ENCODE measurements at places on chromosomes 11 and 22. TPM values are rescaled to one million over a fixed set of nuclear protein-coding genes. Genes with fewer than 3 reads are reported as not detected.

DNA sequence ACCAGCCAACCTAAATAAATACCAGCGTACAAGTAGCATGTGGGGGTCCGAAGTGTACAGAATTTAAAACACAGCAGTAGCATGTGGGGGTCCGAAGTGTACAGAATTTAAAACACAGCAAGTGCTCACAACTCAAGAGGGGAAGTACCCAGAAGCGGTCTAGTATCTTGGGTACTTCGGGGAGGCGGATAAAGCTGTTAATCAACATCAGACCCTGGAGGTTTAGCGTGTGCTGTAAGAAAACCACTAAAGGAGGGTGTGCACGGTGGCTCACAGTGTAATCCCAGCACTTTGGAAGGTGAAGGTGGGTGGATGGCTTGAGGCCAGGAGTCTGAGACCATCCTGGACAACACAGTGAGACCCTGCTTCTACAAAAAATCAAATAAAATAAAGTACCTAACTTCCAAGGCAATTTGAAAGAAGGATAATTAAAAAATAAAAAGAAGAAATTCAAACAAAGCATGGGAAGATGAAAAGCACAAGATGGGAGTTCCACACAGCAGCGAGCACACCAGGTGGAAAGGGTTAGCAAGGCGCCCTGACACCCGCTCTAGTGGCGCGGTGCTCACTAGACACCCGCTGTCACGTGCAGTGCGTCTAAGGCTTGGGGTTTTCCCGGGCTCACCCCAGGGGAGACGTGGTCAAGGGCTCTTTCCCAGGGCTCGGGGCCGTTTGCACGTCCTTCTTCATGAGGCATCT lies 35.0 kb upstream of the MOB2 start:
- no peak for DNase-seq

DNA sequence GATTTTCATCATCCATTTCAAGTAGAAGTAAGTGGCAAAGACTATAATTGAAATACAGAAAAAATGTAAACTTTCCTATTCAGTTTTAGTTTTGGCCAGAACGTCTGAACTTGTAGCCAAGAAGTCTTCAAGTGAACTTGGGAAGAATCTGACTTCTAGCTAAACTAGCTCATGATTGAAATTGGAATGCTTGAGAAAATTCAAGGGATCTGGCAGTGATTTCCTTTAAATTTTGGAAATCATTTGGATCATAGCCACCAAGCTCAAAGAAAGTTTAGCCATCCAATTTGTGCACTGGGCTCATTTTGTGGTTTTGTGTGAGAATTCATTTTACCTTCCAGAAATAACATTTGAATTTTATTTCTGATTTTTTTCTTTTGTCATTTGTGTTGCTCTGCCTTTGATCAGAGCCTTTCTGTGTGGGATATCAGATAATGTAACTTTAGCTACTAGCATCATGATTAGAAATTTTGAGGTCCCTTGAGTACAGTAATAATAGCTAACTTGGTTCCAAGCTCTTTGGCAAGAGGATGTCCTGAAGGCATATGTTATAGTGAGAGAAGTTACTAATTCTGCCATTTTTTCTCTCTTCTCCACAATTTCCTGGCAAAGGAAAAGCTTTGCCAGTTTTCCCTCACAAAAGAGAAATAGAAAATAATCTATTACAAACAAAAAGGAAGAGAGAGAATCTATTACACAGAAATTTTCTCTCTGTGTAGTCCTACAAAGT lies 2123.7 kb upstream of the RAG2 start:
- no peak for DNase-seq

DNA sequence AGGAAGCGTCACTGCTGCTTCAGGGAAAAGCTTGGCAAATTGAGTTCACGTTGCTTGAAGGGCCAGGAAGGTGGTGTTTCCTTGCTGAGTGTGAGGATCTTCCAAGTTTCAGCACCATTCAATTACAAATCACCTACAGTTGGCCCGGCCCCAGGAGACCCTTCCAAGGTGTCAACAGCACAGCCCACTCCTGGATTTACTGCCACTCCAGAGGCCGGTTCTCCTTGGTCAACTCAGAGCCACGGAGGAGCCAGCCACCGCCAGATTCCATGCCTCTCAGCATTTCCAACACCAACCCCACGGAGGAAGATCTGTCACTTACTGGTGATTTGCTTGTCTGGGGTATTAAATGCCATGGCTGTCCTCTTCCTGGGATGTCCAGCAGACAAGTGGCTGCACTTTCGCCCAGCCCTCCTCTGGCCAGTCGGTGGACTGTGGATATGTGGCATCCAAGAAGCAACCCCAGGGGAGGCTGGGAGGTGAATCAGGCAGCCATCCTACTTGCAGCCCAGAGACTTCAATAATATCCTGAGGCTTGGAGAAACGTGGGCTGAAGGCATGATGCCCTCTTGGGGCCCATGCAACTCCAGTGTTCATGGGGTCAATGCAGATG lies 74.1 kb upstream of the SHANK2 start:
- no peak for DNase-seq

DNA sequence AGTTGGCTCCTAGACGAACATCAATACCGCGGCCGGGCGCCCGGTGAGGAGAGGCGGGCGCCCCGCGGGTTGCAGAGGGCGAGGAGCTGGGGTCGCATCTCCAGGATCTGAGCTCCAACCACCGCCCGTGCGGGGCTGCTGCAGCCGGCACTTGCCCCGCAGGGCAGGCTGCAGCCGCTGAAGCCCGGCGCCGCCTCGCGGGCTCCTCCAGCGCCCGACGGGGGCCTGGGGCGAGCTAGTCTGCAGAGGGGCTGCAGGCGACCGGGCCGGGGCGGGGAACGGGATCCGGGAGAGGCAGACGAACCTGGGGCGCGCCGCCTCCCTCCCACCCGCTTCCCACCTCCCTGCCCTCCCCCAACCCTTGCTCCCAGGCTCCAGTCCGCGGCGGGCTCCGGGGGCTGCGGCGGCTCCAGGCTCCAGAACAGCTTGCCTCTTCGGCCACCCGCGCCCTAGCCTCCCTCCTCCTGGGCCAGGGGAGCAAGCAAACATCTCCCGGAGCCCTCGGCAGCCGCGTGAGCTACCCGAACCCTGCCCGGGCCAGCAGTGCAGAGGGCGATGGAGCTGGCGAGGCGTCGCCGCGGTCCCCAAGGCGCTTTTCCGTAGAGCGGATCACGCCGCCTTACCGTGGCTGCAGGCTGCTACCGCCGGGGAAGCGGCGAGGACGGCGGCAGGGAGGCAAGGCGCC lies 802 bp downstream of the TENM4 start:
- DNase-seq: no peak

Gene RPUSD4
- 39.3 TPM for total RNA-seq

DNA sequence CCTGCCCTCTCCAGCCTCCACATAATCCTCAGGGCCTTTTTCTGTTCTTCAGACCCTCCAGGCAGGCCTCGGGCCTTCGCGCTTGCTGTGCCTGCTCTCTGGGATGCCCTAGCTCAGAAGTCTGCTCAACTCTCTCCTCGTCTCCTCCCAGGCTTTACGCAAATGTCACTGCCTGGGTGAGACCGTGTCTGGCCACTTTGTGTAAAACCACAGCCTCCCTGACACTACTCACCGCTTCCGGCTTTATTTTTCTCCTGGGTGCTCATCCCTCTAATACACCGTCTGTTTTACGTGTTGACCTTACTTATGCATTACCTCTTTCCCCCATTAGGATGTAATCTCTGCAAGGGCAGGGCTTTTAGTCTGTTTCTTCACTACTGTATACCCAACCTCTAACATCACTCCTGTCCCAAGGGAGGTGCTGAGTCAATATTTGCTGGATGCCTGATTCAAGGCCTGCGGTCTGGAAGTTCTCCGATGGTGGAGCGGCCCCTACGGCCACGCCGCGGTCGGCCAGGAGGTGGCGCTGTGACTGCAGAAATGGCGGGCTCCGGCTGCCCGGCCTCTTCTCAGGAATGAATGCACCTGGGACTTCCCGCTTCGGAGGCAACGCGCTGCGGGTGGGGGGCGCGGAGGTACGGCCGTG lies 58.2 kb upstream of the THY1 start:
- peak; percentile 38 for DNase-seq

DNA sequence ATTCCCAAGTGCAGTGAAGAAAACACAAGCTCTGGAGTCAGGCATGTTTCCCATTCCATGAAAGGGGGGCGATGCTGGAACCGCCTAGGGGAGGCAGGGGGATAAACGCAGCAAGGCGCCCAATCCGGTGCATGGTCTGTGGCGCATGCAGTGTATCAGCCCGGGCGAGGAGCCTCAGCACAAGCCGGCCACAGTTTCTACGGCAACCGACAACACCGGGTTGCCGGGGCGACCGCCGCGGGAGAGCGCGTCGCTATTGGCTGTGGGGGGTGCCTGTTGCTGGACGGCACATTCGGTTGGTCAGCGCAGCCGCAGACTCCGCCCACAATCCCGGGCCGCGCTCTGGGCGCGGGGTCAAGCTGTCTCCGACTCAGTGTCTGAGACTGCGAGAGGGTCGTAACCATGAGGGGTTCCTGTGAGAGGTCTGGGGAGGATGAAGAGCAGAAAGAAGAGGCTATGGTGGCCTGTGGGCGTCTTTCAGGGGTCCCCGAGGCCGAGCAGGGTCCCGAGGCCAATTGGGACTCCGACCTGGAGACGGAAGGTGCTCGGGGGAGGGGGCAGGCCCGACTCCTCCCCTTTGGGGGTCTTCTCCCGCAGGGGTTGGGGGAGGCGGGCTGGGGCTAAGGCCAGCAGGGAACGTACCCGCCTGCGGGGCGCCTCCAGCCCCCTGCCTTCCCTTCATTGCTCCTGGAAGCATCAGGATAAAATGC lies at the start of gene LRRC74B:
TSS of gene LRRC74B (plus strand) at position 362 of the 710 bp plus-strand sequence. CDS start at position 403, 41 bp downstream.
- peak; percentile 76 for DNase-seq

- no peak for DNase-seq
Measured at GRCh38 chr22:21691816-21692215, 26.0 kb downstream of the PPIL2 start.

Gene MGAT3
- total RNA-seq: 0.19 TPM

DNA sequence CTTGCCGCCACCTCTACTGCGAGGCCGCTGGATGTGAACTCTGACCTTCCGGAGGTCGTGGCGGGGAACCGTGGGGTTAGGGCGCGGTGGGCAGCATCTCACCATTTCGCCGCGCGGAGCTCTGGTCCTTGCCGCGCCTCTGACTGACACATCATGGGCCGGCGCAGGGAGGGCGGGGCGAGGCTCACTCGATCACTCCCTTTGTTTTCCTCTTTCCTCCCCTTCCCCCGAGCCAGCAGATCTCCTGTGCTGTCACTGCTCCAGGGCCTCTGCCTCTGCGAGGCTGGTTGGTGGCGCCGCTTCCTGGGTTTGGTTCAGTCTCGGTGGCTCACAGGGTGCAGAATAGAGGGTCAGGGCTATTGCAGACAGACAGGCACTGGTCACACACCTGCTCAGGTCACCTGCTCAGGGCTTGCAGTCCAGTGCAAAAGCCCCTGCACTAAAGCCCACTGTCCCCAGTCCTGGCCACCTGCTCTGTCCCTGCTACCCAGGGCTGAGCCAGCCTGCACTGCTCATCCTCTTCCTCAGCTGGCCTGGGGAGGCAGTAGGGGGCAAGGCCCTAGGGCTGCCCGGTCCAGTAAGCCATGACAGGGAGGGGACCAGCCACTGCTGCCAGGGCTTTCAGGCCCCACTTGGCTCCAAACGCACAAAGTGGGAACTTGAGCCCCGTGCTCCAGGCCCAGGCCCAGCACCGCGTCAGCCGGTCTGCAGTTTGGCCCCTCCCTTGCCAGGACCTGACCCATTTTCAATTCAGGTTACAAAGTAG lies 36.2 kb downstream of the PISD start:
- DNase-seq: no peak

Measured in CD4-positive, alpha-beta memory T cell (primary cell).